ENCODE measurements at places on chromosomes 4 and X.
A peak's percentile ranks its signal among the peaks of the same experiment; 100 is the strongest.

DNA sequence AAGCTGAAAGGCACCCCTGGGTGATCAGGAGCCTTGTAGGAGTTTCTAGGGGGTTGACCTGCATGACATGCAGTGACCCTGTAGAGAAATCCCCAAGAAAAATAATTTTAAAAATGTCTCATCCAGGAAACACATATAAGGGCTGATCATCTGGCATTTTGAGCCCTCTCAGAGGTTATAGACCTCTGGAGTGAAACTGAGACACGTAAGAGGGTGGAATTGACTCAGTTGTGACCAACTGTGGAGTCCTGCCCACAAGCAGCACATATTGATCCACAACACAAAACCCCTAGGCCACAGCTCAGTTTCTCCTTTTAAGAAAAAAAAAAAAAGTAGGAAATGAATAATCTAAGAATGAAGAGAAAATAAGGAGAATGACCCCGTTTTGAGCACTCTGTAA is 32.5 kb upstream of the MTMR8 start:
- DNase-seq = no peak

DNA sequence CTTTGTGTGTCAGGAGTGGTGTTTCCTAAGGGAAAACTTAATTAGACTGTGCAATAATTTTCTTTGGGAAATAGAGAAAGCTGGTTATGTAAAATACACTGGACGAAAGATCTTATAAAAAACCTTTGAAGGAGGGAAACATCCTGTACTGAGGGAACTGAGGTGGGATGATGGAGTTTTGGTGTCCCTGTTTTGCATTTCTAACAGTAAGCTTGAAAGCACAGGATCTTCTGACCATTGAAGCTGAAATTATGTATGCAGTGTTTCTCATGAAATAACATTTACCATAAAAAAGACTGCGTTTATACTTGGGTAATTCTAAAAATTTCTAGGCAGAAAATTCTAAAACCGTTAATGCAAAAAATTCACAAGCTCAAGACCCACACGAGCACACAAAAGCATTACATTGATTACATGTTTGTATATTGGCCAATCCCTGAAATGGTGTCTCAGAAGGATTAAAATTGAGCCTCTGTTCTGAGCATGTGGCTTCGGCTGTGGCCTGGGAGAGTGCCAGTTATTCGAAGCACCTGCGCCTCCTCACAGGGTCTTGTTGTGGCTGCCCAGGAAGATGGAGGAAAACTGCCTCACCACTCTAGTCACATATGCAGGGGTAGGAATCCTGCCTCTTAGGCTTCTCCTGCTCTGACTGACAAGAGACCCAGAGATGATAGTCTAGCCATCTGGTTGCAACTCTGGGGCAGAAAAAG is 49.5 kb downstream of the JADE3 start:
- no peak for DNase-seq

- DNase-seq = no peak
Measured at GRCh38 chr4:87051121-87051713, 116.4 kb downstream of the AFF1 start.

DNA sequence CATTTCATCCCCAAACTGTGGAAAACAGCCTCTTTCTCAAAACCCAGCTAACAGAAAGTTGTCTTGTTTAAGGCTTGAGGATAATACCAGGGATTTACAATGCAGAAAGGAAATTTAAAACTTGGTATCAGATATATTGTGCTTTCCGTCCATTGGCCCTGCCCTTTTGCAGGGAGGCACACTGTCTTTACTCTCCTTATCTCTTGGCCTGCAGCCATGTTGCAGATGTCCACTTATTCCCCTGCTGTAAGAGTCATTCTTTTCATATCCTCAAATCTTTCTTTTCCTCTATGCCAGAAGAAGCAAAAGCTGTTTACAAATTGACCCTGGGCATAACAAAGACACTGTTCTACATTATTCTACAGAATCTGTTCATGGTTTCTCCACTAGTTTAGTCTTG is 75.6 kb upstream of the DYNLT3 start:
- DNase-seq = no peak

GRCh38 chrX:22338740-22339139 is 66.0 kb downstream of the CBLL2 start:
- no peak for DNase-seq

GRCh38 chr4:109708435-109708834 is 5.2 kb upstream of the CASP6 start:
- DNase-seq = no peak

GRCh38 chr4:165635951-165636350 is 237.1 kb upstream of the TLL1 start:
- DNase-seq = no peak

DNA sequence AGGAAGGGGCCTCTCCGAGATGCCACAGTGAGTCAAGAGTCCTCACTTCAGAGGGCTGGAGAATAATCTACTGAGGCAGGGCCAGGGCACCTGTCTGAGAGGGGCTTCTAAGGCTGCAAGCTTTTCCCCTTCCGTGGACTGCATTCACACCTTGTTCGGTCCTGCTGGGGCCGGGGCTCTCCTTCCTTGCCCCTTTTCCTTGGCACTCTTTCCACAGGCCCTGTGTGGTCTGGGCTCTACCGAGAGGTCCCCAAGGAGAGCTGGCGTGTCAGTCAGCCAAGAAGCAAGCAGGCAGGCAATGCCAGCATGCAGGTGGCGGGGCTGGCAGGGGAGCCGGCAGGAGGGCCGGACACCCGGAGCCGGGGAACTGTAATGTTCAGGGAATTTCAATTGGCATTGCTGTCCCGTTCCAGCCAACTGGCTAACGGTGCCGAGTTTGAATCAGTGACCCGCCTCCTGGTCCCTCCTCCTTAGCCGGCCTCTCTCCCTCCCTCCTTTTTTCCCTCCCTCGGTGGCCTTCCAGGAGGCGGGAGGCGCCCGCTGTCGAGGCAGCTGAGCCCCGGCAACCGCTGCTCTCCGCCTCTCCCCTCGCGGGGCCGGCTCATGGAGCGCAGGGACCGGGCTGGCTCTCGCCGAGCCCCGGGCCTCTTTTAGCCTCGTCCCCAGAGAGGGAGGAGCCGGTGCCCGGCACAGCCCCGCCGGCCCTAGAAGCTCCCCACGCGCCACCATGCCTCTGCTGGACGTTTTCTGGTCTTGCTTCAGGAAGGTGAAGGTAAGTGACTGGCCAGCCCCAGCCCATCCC is at the start of gene STARD8:
Gene STARD8, plus strand, starts transcription at position 511 of the 802 bp plus-strand sequence. Its CDS starts 217 bp downstream, at position 728.
- no peak for DNase-seq

DNA sequence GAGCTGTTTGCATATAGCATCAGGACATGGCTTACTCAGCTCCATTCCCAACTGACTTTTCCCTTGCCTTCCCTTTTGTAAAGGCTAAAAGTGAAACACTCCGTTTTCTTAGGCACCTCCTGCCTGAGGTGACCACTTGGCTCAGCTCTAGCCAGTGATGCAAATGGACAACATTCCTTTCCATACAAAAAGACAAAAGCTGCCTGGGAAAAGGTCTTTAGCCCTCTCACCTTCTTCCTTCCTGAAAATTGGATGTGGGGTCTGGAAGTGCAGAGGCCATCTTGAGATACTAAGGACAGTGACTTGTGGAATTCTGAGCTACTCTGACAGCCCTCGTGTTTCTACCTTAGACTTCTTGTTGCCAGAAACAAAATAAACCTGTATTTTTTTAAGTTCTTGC is 27.7 kb upstream of the SFRP2 start:
- no peak for DNase-seq

DNA sequence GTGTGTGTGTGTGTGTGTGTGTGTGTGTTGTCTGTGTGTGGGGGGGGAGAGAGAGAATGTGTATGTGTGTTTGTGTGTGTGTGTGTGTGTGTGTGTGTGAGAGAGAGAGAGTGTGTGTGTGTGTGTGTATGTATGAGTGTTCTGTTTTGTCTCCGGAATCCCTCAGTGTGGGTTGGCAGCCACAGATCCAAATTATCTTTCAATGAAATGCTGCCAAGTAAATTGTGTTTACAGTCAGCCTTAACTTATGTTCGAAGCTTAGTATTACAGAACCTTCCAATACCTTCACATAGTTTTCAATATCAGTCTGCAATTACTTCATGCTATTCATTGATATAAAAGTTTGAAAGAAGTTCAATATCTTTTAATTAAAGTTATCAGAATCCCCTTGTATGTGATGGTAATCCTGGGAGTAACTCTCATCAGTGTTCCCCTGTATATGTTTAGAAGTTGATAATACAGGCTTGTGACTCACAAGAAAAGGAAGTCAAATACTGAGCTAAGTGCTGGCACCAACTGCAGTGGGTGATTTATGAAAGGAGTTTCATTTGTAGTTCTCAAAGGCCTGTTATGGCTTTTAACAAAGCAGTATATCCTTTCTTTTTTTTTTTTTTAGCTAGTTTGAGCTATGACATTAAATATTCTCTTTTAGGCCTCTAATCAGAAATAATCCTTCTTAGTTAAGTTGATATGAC is 51.6 kb upstream of the HTR2C start:
- no peak for DNase-seq

DNA sequence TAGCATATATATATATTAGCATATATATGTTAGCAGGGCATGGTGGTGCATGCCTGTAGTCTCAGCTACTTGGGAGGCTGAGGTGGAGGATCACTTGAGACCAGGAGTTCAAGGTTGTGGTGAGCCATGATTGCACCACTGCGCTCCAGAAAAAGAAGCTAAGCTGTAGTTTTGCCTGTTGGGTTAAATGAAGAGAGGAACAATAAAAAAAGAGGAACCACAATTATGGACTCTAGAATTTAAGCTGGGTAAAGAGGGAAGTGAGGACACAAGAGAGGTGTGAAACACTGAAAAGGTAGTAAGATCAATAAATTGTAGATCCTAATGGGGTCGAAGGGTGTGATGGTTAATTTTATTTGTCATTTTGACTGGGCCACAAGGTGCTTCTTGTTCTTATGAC is 40.5 kb upstream of the HSD17B10 start:
- DNase-seq = no peak

DNA sequence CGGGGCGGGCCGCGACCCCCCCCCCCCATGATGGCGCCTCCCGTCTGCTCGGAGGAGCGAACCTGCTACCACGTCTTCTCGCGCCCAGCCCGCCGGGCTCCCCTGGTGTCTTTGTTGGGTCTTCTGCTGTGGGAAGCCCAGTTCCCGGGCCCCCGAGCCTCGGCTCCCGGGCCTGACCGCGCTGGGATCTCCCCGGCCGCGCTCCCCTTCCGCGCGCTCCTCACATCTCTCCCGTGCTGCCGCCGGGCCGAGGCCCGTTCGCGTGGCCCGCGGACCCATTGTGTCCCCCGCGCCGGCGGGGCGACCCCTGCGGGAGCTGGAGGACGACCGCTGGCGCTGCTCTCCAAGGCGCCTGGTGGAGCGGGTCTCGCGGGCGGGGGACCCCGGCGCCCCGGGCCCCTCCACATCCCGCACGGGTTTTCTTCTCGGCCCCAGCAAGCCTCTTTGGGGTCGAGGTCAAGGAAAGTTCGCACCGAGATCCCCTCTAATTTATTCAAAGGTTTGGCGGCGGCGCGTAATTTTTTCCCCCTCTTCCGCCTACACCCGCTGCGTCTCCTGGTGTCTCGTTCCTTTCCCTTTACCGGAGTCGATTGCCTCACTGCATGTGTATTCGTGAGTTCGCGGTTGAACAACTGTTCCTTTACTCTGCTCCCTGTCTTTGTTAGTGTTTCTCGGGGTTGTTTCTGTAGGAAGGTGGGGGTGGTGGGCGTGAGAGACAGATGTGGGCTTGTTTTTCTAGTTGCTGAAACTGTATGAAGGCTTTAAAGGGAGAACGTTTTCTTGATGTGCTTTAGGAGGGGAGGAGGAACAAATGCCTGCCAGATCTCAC is 770 bp downstream of the SMAD1 start:
- peak; percentile 64 for DNase-seq

- DNase-seq = no peak
Measured at GRCh38 chr4:82968972-82969371, 41.7 kb downstream of the LIN54 start.

GRCh38 chr4:137067735-137068134 is 464.6 kb downstream of the PCDH18 start:
- no peak for DNase-seq

DNA sequence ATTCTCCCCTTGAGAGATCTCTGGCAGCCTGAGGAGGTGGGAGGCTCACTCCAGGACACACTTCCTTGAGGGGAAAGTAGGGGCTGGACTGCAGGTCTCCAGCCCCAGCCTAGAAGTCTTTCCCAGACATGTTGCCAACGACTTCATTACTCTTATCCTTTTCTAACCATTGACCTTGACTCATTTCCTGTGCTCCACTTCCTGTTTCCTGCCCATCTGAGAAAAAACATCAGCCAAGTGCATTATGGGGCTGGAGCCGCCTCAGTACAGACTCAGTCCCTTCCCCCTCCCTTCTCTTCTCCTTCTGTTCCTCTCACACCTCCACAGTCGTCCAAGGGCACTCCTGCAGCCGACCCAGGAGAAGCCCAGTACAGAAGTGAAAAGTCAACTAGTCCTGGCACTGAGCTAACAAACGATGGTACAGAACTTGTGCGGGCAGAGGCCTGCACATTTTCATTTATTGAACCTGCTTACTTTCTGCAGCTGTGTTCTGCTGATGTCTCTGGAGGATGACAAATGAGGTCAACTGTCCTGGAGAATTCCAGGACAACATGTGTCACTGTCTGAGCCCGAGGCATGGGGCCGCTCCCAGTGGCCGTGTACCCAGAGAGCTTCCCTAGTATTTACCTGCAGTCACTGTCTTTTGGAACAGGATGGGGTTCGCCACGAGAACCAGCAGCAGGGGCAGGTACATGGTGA is 20.1 kb downstream of the GPR143 start:
- DNase-seq = no peak

- peak; percentile 18 for DNase-seq
Measured at GRCh38 chr4:38509551-38509950, 154.4 kb upstream of the KLF3 start.

GRCh38 chrX:27878862-27879261 is 71.1 kb downstream of the MAGEB10 start:
- no peak for DNase-seq

DNA sequence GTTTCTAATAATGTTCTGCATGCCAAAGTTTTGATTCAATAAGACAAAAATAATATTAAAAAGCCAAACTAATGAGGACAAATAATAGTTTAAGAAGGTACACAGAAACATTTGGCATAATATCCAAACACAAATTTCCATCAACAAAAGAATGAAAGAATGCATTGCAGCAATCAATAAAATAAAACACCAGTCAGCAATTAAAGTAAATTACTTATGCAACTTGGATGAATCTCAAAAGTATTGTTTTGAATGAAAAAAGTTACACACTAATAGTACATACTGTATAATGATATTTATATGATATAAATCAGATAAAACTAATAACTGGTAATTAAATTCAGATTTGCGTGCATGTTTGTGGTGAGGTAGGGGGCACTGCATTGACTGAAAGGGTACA is 285.5 kb upstream of the PCDH10 start:
- no peak for DNase-seq

Data from activated CD4-positive, alpha-beta T cell treated with anti-CD3 and anti-CD28 coated beads for 4 hours (primary cell).